CD8-positive, alpha-beta memory T cell (primary cell): ENCODE measurements at places on chromosomes 7 and 10. TPM values are rescaled to one million over a fixed set of nuclear protein-coding genes. Genes with fewer than 3 reads are reported as not detected.

DNA sequence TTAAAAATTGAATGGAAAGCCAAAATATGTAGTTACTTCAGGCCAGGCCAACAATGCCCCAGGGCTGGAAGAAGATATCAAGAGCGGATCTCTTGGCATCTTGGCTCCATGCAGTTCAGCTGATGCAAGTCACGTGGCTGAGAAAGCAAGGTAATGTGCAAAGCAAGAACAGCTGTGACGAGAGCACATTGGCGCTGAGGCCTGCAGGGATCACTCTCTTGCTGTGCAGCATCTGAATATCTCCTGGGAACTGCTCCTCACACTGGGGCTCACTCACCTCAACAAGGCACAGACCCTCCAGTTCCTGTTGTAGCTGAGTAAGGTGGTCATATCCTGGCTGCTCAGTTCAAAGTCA, 14.0 kb downstream of the AKR1B1 start:
- H3K36me3 ChIP-seq, result peaks cover 55% of the 10 kb centered on the region
- H3K4me3 ChIP-seq, result no peak overlapping the region
- no peak for DNase-seq
- H3K27ac ChIP-seq, result no peak overlapping the region

- no peaks in the 10 kb centered on the region for H3K36me3 ChIP-seq
- peaks cover 9% of the 10 kb centered on the region for H3K4me1 ChIP-seq
- no peak overlapping the region for H3K27ac ChIP-seq
These were observed 90.0 kb upstream of the ADRB1 start for GRCh38 chr10:113953505-113954272.

DNA sequence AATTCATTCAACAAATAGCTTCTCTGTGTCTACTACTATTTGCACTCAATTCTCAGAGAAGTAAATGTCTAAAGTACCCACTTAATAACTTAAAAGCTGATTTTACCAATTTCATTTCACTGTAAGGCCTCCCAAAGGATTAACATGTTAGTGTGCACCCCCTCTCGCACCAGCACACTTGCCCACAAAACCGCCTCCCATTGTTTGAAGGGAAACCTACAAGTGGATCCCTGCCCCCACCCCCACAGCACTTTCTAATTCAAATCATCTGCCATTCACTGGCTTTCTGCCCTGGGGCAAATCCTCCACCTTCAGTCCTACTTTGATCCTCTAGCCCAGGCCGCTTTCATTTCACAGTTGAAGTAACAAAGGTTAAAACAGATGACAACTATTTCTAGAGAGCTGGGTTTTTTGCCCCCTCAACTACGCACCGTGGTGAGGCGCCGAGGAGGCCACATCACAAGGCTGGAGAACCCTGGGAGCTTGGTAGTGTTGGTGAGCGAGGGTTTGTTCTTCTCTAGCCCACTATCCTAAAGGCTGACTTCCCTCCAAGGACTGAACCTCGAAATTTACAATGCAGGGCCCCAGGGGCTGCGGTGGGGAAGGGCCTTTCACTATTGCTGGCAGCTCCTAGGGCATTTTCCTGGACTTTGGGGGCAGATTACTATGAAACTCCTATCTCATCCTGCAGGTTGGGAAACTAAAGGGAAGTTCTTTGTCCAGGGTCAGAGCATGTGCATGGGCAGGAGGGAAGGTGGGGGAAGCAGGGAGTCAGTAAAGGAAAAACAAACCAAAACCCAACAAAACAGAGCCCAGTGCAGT, 517.4 kb upstream of the ZMIZ1 start:
- no peak overlapping the region for H3K27ac ChIP-seq
- no peaks in the 10 kb centered on the region for H3K4me1 ChIP-seq

GRCh38 chr10:8670461-8670860, 616.0 kb downstream of the GATA3 start:
- no peak for DNase-seq
- no peak overlapping the region for H3K4me3 ChIP-seq
- H3K36me3 ChIP-seq, result no peaks in the 10 kb centered on the region
- no peaks in the 10 kb centered on the region for H3K4me1 ChIP-seq
- H3K27ac ChIP-seq, result no peak overlapping the region

- H3K27ac ChIP-seq, result no peak overlapping the region
- no peaks in the 10 kb centered on the region for H3K36me3 ChIP-seq
- DNase-seq, result no peak
- no peaks in the 10 kb centered on the region for H3K27me3 ChIP-seq
These were observed 62.5 kb downstream of the PWWP2B start for GRCh38 chr10:132459301-132460003.

Gene SH2B2
- polyA plus RNA-seq, result 1.5 TPM

Gene PHKG1
- polyA plus RNA-seq, result 0.95 TPM

Gene ADRA2A
- polyA plus RNA-seq, result not detected
